ENCODE measurements at places on chromosomes 11 and 22.

DNA sequence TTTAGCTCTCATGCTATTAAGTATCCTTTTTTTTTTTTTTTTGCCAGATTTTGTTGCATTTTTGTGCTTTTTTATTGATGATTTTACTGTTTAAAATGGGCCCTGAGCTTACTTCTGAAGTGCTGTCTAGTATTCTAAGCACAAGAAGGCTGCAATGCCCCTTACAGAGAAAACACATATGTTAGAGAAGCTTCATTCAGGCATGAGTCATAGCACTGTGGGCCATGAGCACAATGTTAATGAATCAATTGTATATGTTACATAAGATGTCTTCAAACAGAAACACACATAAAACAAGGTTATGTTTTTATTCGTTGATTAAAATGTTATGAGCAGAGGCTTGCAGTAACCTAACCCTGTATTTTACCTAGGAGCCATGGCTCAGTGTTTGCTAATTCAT lies 117.8 kb upstream of the C11orf87 start:
- no peak for DNase-seq

GRCh38 chr11:100208207-100208606 lies 478.9 kb upstream of the ARHGAP42 start:
- DNase-seq = no peak

DNA sequence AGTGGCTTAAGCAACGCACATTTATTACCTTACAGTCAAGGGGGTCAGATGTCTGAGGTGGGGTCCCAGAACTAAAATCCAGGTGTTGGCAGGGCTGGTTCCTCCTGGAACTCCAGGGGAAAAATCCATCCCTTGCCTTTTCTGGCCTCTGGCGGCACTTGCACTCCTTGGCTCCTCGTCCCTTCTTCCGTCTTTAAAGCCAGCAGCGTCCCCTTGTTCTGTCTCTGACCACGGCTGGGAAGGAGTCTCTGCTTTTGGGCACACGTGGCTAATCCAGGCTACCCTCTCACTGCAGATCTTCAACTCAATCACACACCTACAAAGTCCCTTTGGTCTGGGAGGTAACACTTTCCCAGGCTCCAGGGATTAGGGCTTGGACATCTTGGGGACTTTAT lies 73.5 kb upstream of the WNT7B start:
- no peak for DNase-seq

- no peak for DNase-seq
These were observed 36.1 kb upstream of the AMOTL1 start for GRCh38 chr11:94731880-94732601.

DNA sequence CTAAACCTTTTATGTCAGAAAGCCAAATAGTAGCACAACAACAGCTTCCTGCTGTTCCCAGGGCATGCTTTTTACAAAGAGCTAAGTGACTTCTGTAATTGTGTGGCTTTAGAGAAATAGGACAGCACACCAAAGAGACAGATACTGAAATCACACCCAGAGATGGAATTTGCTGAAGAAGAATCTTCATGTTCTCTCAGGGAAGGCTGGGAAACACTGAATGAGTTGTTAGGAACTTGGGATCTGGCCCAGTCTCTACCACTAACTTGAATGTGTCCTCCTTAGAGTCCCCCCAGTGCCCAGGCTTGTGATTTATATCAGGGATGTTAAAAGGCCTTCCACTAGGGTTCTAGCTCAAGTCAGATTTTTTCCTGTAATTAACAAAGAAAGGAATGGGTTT lies 175.2 kb downstream of the DBX1 start:
- peak; percentile 48 for DNase-seq

GRCh38 chr22:45882881-45883810 lies 93.8 kb downstream of the WNT7B start:
- DNase-seq = no peak

- DNase-seq = peak; percentile 91
These were observed 22.5 kb downstream of the CLPB start for GRCh38 chr11:72411623-72412419.

- peak; percentile 13 for DNase-seq
These were observed 21.5 kb upstream of the CABP2 start for GRCh38 chr11:67544616-67545242.

DNA sequence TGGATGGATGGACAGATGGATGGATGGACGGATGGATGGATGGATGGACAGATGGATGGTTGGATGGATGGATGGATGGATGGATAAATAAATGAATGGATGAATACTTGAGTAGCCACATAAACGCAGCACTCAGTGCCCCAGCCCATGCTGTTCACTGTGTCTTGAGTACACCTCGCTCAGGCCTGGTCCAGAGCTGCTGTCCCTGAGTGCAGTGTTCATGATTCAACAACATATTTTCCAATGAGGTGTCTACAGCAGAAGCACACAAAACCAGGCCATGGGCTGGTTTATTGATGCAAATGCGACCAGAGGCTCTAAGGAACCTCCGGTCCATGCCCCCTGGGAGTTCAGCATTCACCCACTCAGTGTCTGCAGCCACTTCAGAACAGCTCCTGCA lies 584.3 kb downstream of the BRD1 start:
- no peak for DNase-seq

- DNase-seq = no peak
These were observed 46.7 kb upstream of the RAB1B start for GRCh38 chr11:66221726-66222236.

- DNase-seq = no peak
These were observed 50.9 kb downstream of the ISX start for GRCh38 chr22:35116817-35117216.

GRCh38 chr11:2399488-2400068 lies 972 bp upstream of the TSSC4 start:
- DNase-seq = no peak

- no peak for DNase-seq
These were observed 39.4 kb downstream of the ABTB2 start for GRCh38 chr11:34318111-34319037.

DNA sequence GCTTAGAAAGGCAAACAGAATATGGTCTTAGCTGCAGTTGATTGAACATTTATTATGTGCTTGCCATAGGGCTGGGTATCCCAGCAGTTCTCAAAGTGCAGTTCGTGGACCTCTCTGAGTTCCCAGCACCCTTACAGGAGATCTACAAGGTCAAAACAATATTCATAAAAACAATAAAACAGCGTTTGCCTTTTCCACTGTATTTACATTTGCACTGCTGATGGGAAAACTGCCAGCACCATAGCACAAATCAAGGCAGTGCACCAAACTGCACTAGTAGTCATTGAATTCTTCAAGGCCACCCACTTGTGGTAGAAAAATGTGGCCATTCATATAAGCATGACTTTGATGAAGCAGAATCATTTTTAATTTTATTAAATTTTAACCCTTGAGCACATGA lies 128.1 kb downstream of the CCDC34 start:
- DNase-seq = no peak

- peak; percentile 25 for DNase-seq
These were observed 213.7 kb upstream of the TBCEL start for GRCh38 chr11:120810251-120810650.

- DNase-seq = no peak
These were observed 115.8 kb upstream of the NARS2 start for GRCh38 chr11:78690352-78690987.
